Left kidney (tissue), 8 donors: ENCODE measurements at places on chromosomes 2 and 18.
A peak's percentile ranks its signal among the peaks of the same experiment; 100 is the strongest.

- DNase-seq, result no peak
Observed at GRCh38 chr2:42298132-42298531, 62.9 kb downstream of the COX7A2L start.

- no peak for DNase-seq
Observed at GRCh38 chr2:234420408-234420807, 76.5 kb downstream of the ARL4C start.

- DNase-seq, result no peak
Observed at GRCh38 chr2:26612522-26613240, 28.5 kb downstream of the CIB4 start.

DNA sequence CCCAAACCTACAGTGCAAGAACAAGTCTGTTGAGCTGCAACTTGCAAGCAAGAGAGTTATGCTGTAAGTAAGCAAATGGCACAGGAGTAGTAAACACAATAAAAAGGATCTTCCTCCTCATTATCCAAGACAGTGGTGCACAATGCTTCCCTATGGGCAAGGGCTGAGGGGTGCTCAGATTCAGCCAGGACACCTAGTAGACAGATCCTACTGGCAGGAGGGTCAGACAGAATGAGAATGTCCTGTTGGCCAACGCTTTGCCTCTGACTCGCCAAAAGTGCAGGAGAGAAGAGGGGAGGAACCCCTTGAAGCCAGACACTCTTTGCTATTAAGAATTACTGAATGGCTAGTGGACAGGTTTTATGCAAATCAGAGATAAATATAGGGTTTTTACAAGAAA, 280.4 kb upstream of the SESTD1 start:
- no peak for DNase-seq

DNA sequence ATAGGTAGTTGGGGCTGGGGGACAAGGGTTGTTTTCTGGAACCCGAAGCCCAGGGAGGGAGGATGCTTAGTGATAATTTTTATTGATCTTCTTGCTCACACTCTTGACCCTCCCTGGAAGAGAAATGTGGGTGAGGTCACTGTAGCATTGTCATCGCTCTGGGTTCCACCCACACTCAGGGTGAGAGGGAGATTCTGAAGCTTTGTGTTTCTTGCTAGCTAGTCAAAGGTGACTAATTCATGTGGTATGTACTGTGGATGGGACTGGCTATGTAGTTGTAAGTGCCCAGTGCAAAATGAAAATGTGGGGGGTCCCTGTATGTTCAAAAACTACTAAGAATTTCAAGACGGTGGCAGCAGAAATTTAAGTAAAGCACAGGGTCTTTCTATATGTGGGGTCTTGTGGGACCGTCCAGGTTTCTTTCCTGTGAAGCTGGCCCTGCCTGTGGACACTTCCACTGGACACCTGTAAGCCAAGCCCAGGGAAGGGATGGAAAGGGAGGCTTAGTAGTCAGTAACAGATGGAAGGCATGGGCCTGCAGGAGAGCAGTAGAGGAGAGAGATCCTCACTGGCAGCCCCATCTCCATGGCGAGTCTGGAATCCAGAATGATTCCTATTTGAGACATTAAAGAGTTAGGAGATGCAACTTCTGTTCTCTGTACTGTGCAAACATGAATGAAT, 35.0 kb downstream of the TSN start:
- DNase-seq, result no peak

GRCh38 chr2:237501892-237502513, 15.0 kb downstream of the MLPH start:
- no peak for DNase-seq

- DNase-seq, result no peak
Observed at GRCh38 chr18:58866066-58866772, 1.5 kb downstream of the ZNF532 start.

DNA sequence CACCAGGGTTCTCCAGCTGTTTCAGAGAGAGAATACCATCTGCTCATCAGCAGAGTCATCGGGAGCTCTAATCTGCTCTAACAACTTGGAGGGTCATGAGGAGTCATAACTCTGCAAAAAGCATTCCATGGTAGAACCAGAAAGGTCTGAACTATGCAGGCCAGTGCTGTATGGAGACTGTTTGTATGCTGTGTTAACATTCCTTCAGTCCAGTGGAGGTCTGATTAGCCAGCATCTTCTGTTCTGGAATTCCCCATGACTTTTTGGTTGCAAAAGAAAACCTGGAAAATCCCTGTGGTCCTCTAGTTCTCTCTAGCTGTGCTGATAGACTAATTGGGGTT, 9.4 kb upstream of the ITGB6 start:
- no peak for DNase-seq

GRCh38 chr2:225164401-225165050, 122.3 kb upstream of the DOCK10 start:
- peak; percentile 2 for DNase-seq

GRCh38 chr2:27664622-27665363, 1.1 kb downstream of the SLC4A1AP start:
- DNase-seq, result no peak

DNA sequence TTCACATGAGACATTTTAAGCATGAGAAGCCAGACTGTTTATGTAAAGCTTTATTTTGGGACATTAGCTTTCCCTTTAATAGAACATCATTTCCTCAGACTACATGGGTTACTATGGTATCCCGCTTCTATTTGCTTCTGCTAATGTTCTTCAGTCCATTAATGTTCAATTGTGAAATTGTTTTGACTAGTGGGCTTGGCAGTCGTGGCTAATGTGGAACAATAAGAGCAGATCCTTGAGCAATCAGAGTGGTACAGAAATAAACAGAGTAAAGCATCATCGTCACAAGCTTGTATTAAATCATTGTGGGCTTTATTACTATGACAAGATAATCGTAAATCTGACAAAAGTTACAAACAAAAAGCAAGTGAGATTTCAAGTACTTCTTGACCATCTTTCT, 60.2 kb downstream of the PDE1A start:
- DNase-seq, result no peak

GRCh38 chr18:44693030-44693784, 12.5 kb downstream of the SETBP1 start:
- no peak for DNase-seq

DNA sequence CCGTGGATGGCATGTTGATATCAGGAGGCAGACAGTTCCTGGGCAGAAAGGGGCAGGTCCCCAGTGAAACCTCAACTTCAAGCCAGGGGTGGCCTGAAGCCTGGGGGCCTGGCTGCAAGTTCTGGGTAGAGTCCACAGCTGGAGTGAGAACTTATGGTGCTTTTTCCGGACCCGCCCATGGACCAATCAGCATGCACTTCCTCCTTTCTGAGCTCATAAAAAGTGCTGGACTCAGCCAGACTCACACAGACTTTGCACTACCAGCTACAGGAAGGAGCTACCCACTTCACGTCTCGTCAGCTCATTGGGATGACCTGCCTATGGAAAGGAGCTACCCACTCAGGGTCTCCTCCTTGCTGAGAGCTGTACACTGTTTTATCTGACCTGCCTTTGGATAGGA, 183.1 kb upstream of the MC4R start:
- DNase-seq, result no peak

DNA sequence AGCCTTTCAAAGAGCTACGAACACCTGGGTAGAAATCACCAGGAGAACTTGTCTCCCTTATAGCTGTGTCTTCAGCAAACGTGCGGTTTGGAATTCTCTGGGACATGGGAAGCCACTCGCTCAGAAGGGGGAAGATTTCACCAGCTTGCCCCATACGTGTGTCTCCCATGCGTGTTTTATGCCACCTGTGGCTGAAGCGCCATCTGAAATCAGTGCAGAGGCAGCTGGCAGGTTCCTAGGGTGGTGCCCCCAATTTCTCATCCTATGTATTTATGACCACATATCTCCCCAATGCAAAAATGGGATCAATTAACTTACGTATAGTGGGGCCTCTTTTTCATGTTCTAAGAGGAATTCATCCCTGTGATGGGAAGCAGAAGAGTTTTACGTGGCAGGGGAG, 81.6 kb downstream of the TPO start:
- no peak for DNase-seq

- DNase-seq, result peak; percentile 8
Observed at GRCh38 chr2:140929849-140930248, 1201.0 kb downstream of the LRP1B start.

GRCh38 chr18:49075681-49076080, 124.9 kb upstream of the SMAD7 start:
- DNase-seq, result no peak

GRCh38 chr18:77062518-77063003, 70.0 kb downstream of the MBP start:
- DNase-seq, result no peak

DNA sequence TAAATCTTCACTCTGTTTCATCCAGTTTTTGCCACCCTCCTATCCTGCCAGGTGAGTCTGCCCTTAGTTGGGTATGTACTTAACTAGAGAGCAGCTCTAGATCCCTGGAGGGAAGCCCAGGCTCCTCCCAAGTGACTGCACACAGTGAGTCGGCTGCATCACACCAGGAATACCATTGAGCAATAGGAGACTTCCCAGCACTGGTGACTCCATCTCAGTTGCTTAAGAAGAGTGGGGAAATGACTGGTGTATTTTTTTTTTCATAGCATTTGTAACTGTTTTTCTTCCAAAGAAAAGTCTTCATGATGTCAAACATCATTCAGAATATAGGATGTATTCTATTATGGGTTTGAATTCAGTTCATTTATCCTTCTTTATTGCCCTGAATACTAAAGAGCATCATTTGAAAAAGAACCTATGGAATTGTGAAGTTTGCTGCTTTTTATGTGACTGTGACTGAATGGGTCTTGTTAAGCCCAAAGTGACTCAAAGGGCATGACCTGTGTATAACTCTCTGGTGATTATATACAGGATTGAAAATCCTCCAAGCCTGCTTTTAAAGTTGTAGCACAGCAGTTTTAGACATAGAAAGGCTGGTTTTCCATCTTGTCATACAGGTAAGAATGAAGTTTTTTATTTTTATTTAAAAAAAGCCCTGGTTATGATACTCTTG, 84.3 kb downstream of the MAP3K20 start:
- DNase-seq, result no peak

GRCh38 chr2:67516362-67516761, 119.2 kb downstream of the ETAA1 start:
- DNase-seq, result peak; percentile 35

GRCh38 chr2:69495861-69496260, 58.6 kb upstream of the NFU1 start:
- DNase-seq, result no peak

DNA sequence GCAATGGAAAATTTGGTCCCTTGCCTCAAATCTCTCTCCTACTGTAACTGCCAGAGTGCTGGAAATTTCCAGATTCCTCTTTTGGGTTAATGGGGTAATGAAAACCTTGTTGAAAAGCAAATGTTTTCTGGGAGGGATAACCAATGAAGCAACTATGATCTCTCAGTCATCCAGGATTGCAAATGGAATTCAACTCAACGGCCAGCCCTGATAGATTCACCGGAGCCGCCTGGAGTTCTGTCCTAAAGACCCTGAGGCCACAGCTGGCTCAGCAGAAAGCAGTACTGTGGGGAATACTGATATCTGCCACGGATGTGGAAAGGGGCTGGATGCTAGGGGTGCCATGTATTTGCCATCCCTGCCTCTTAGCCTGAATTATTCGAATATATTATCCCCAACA, 167.8 kb downstream of the NRP2 start:
- DNase-seq, result no peak

DNA sequence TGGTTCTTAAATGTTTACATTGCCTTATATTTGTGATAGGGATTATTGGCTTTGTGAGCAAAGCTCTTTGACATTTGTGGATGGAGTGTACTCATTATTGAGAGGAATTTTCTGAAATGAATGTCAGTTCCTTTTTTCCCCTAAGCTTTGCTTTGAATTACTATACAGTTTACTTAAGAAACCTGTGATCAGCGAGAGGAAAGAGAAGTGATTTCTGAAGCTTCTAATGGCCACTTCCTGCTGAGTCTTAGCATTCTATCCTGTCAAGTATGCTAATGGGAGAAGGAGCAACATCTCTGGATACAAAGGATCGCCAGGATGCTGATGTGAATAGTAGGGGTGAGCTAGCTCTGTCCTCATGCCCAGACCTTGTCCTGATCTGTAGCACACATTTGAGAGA, 47.8 kb upstream of the MGAT5 start:
- no peak for DNase-seq

- no peak for DNase-seq
Observed at GRCh38 chr18:46322411-46322891, 218.3 kb downstream of the HAUS1 start.

- DNase-seq, result no peak
Observed at GRCh38 chr18:11310476-11311086, 161.2 kb upstream of the PIEZO2 start.

- peak; percentile 29 for DNase-seq
Observed at GRCh38 chr2:160870729-160871465, 289.3 kb upstream of the TANK start.

- no peak for DNase-seq
Observed at GRCh38 chr18:5879479-5879882, 15.8 kb downstream of the TMEM200C start.

GRCh38 chr18:6810191-6810590, 80.7 kb downstream of the ARHGAP28 start:
- no peak for DNase-seq

GRCh38 chr18:29311580-29311979, 1134.7 kb upstream of the CDH2 start:
- DNase-seq, result no peak

- DNase-seq, result no peak
Observed at GRCh38 chr18:45571195-45571594, 44.1 kb upstream of the SLC14A2 start.

DNA sequence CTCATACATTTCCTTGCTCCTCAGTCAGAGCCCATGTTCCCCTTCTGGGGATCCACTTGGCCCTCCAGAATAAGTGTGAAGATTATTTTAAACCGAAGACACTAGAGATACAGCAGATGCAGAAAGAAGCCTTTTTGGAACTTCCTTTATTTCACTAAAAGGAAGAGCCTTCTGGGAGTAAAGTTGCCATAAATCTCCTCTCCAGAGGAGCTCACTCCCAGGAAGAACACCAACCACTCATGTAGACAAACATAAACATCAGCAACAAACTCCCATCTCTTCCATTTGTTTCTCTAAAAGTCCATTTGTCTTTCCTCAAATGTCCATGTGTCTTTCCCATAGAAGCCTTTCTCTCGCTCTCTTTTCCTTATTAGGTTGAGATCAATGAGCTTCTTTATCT, 62.4 kb upstream of the MSH6 start:
- DNase-seq, result peak; percentile 25

DNA sequence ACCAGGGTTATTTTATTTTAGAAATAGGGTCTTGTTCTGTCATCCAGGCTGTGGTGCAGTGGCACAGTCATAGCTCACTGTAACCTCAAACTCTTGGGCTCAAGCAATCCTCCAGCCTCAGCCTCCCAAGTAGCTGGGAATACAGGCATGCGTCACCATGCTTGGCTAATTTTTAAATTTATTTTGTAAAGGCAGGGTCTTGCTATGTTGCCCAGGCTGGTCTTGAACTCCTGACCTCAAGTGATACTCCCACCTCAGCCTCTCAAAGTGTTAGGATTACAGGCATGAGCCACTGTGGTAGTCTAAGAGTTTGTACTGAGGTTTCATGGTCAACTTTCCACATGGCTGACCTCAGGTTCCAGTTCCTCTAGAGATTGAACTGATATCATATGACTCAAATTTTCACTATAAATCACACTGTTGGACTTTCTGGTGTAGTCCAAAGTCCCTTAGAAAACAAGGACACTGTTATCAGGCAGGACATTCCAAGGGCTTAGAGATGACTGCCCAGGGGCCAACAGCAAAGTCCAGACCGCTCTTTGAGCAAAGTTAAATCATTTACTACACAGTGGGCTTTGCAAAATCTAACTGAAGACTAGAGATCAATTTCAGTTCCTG, 82.0 kb upstream of the MEX3C start:
- no peak for DNase-seq

- no peak for DNase-seq
Observed at GRCh38 chr2:136957044-136957443, 191.7 kb downstream of the THSD7B start.
